Non-pigmented ciliary epithelial cell (primary cell): ENCODE measurements at places on chromosomes 7 and 10.

DNA sequence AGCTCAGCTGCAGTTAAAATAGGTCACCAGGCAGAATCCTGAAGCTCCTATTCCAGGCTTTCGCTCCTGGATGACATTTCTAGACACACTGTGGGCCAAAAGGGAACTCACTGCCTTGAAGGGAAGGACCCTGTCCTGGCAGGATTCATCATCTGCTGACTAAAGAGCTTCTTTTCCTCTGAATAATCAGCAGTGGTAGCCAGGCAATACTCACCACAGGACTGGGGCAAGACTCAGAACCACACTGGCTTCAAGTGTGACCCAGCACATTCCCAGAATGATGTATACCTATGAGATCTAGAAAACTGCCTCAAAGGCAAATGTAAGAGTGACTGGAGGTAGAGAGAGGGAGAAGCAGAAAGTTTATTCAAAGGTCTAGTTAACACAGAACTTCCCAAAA lies 29.5 kb upstream of the EBF3 start:
- DNase-seq = no peak

DNA sequence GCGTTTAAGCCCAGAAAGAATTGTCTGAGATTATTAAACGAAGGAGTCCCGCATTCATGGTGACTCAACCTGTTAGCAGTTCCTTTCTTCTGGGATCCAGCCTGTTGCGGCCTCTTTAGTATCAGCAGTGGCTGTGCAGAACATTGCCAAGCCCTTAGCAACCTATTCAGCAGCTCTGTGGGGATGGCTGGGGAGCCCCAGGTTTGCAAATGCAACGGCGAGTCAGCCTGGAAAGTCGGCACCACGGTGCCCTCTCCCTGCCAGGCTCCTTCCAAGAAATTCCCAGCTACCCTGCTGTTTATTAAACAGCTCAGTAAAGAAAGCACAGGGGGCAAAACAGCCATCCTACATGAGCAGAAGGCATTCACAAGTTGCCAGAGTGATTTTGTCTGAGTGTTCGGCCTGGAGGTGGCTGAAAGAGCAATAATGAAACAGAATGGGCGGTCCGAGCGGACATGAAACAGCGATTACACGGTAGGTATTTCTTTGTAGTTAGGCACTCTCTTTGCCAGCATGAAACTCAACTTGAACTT lies 198.3 kb downstream of the BAMBI start:
- peak; percentile 55 for DNase-seq

- DNase-seq = no peak
These were observed 351.2 kb upstream of the AKR1E2 start for GRCh38 chr10:4474829-4475228.

DNA sequence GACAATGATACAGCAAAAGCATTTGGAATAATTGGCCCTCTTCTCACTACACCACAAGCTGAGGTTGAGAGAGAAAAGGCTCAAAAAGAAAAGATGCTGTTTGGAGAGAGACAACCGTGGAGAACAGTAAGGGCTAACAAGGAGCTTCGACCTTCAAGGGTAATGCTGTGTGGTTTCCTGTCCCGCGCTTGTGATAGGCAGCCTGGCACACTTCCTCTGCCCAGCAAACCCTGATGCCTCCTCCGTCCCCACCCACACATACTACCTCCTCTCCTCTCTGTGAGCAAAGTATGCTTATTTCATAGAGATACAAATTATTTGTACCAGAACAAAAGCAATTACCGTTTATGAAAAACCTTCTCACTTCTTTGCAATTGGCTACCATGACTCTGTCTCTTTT lies 755.4 kb downstream of the KCNMA1 start:
- DNase-seq = no peak

DNA sequence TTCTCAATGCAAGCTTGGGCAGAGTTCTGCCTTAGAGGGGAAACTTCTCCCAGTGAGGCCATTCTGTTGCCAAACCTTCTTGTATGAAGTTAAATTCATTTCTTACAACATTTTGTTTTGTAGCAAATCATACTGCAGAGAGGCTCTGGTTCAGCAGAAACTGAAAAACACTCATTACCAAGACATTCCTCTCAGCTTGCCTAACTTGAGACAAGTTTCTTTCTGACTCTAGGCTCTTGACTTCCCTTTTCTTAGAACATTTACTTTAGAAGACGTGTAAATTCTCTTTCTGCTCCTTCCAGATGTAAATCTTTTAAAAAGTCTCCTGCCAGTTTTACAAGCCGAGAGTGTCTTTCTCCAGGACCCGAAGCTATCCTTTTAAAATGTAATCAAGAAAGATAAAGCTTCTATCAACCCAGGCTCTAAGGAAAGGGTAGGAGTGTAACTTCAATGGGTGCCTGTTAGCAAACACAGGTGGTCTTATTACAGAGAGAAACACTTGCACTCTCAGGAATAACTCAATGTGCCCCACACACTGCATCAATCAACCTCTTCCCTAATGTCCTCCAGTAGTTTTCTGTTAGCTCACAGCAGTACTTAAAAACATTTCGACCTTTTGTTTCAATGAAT lies 80.5 kb upstream of the TAS2R16 start:
- DNase-seq = no peak

DNA sequence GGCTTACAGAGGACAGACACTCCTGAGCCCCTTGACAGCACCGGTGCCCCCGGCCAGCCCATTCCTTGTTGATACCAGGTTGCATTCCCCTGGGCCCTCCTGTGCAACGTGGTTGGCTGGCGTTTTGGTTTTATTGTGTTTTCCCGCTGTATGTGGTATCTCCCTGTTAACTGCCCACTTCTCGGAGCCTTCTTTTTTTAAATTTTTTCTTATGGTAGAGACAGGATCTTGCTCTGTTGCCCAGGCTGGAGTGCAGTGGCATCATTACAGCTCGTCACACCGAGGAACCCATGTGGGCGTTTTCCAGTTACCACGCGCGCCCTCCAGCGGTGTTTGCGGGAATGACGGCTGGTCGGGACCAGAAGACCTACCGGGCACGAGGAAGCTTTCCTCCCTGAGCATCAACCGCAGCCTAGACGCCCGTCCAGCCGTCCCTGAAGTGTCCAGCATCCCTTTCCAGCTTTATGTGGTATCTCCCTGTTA lies 16.9 kb upstream of the ZFAND2A start:
- DNase-seq = no peak

DNA sequence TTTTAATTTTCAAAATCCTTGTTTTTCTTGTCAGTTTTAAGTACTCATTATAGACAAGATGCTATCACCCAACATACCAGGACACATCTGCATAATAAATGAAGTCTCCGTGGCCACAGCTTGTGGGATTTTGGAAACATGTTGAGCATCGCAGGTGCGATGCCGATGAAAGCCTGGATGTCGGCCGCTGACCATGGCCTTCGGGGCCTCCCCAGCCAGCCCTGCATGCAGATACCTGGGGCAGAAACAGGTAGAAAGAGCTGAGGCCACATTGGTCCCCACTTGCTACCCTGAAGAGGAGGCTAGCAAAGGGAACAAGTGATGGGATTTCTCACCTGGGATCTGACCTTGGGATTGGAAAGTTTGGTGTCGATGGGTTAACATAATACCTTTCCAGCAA lies 123.8 kb downstream of the DOCK1 start:
- no peak for DNase-seq

DNA sequence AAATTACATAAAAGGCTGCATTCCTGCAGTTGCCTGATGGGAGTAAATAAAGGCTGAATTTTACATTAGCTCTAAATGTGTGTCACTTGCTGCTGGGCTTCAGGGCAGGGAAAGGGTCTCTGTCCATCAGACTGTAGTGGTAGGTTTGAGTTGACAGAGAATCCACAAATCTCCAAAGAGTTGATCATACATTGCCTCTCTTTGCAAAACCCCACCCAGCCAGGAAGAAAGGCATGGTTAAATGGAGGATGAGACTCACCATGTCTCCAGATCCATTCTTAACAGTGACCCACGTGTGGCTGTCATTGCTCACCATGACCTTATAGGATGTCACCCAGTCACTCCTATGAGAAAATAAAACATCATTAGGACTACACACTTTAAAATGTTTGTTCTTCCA lies 92.8 kb downstream of the CPXM2 start:
- no peak for DNase-seq

DNA sequence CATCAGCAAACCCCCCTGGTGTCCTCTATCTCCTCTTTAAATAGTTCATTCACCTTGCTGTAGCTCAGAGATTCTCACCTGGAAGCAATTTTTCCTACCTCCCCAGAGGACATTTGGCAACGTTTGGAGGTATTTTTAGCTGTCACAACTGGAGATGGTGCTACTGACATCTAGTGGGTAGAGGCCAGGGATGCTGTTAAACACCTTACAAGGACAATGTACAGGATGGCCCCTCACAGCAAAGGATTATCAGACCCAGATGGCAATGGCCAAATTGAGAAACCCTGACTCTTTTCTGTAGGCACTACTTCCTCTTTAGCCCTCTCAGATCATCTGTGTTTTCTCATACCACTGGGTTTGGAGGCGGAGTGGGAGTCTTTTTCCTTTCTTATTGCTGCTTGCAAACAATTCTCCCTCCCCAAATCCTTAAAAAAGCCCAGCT lies 13.2 kb upstream of the TRA2A start:
- DNase-seq = no peak
